Activated CD8-positive, alpha-beta memory T cell treated with anti-CD3 and anti-CD28 coated beads for 4 hours (primary cell): ENCODE measurements at places on chromosomes 13 and 19.

- DNase-seq = no peak
Observed at GRCh38 chr13:40101708-40102359, 446.4 kb downstream of the COG6 start.

DNA sequence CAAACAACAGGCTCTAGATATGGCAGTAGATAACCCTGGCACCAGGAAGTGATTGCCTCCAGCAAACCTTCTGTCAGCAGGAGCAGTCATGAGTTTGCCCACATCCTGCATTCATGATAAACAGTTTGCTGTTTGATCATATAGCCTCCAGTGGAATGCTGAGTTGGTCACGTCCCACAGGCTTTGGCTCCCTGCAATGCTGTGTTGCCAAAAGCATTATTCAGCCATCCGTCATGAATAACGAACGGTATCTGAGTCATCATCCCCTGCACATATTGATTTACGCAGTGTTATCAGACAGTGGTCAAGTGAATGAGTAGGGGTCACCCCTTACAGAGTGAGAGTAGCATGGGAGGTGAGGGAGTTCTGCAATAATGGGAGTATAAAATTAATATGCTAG, 21.9 kb upstream of the ZNF432 start:
- no peak for DNase-seq

DNA sequence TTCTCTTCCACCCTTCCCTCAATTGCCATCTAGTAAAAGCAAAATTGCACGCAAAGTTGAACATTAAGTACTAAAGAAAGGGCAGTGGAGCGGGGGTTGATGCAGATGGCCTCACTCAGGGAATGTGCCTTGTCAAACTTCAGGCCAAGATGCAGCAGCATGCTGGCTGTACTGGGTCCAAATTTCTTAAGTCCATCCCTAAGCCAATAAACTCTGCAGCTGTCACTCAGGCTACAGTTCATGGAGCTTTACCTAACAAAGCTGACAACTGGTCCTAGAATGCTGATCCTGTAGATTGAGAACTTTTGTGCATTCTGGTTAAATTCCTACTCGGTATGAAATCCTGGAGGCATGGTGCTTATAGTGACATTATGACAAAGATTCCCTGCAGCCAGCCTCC, 88.4 kb downstream of the FOXO1 start:
- no peak for DNase-seq

GRCh38 chr13:58476206-58476918, 844.8 kb downstream of the PCDH17 start:
- no peak for DNase-seq
